ENCODE measurements at places on chromosomes 3 and 15.

DNA sequence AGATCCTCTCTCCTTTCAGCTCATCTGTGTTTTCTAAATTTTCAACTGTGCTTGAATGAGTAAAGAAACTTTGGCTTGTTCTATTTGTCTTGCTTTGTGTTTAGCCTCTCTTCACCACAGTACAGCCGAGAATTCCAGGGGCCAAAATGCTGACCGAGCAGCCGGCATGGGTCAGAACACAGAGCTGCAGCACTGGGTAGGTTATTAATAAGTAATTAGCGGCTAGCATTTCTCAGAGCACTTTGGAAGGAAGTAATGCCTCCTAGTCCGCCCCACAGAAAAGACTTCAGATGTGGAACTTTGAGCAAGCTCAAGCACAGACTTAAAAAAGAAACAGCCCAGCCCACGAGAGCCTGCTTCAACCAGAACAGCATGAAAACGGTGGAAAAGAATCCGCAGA lies 343.9 kb downstream of the ARRDC4 start:
- DNase-seq, result no peak

DNA sequence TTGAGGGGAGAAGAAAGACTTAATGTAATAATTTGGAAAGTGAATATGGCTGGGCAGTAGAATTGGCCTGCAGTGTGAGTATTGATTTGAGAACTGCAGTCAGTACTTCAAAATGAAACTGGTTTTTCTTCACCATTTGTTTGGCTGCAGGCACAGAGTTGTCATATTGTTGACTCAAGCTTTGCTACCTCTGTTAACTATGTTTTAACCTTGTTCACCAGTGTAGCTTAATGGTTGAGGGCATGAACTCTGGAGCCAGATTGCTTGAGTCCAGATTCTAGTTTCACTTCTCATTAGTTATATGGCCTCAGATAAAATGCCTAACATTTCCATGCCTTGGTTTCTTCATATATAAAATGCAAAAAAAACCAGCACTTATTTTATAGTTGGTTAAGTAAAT lies 64.1 kb downstream of the CFAP44 start:
- DNase-seq, result no peak

GRCh38 chr3:163476179-163476578 lies 1602.1 kb downstream of the SI start:
- DNase-seq, result no peak

GRCh38 chr3:25895443-25895842 lies 105.6 kb downstream of the OXSM start:
- DNase-seq, result no peak

DNA sequence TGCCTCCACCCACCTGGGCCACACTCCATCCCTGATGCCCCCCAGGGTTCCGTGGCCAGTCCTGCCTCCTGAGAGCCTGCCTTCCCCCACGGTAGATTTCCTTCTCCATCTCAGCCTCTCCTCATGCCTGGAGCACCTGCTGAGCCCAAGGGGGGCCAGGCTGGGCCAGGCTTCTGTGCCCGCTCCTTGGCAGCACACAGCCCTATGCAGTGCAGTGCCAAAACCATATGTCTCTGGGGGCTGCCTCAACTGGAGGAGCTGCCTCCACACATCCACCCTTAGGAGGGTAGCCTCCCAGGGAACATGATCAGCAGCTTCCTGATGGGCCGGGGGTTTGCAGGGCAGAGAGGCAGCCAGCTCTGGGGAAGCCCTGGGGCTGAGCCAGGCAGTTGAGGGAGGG lies 24.6 kb upstream of the GATA2 start:
- DNase-seq, result no peak

GRCh38 chr3:72568083-72568482 lies 280.2 kb downstream of the SHQ1 start:
- DNase-seq, result no peak

DNA sequence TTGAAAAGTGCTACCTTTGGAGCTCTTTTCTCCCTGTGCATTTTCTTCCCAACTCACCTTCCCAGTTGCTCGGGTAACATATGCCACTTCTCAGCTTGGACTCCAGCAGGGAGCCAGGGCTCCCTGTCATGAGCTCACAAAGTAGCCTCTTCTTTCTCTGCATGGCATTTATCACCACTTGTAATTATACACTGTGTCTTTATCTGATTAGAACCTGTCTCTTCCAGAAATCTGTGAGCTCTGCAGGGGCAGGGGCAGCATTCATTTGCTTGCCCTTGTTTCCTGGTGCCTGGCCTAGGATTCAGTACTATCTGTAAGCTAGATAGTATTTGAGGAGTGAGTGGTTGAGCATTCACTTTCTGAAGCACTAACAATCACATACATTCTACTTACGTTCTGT lies 100.9 kb downstream of the CLSTN2 start:
- no peak for DNase-seq

GRCh38 chr3:80238606-80239005 lies 470.8 kb upstream of the ROBO1 start:
- no peak for DNase-seq

DNA sequence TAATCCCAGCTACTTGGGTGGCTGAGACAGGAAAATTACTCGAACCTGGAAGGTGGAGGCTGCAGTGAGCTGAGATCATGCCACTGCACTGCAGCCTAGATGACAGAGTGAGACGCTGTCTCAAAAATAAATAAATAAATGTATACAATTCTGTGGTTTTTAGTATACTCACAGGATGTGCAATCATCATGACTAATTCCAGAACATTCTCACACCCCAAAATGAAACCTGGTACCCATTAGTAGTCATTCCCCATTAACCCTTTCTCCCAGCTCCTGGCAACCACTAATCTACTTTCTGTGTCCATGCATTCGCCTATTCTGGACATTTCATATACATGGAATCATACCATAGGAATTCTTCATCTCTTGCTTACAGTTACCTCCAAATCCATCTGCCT lies 44.5 kb downstream of the LRRFIP2 start:
- no peak for DNase-seq

- DNase-seq, result no peak
Measured at GRCh38 chr15:60536314-60536713, 57.4 kb upstream of the ICE2 start.

DNA sequence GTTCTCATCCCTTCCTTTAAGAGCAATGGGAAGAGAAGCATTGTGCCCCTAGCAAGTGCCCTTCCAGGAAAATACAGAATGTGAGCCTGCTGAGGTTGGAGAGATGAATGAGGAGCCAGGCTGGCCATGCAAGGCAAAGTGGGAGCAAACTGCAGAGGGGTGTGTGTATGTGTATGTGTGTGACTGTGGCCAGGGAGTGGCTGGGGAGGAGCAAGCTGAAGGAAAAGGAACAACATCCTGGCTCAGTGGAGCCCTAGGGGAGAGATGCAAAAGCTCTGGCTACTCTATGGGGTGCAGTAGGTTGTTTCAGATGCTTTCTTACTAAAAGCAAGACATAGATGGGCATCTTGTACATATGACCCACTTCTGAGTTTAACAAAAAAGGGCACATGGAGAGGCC lies 20.6 kb downstream of the FOXP1 start:
- no peak for DNase-seq

GRCh38 chr3:71444028-71444860 lies 139.3 kb downstream of the FOXP1 start:
- DNase-seq, result peak; percentile 83

GRCh38 chr3:172549144-172549543 lies 25.9 kb upstream of the TNFSF10 start:
- DNase-seq, result no peak
